ENCODE measurements at places on chromosomes 2 and 18. TPM values are rescaled to one million over a fixed set of nuclear protein-coding genes. Genes with fewer than 3 reads are reported as not detected.

Gene SLC9A4
- 0.69 TPM for total RNA-seq

Gene TFCP2L1
- total RNA-seq, result 0.69 TPM

Gene KCNS3
- 2.8 TPM for total RNA-seq

Gene LHCGR
- total RNA-seq, result 0.23 TPM

Gene EPAS1
- total RNA-seq, result 13.4 TPM

Gene FMNL2
- total RNA-seq, result 80.5 TPM
